ENCODE measurements at places on chromosomes 6 and 20.

DNA sequence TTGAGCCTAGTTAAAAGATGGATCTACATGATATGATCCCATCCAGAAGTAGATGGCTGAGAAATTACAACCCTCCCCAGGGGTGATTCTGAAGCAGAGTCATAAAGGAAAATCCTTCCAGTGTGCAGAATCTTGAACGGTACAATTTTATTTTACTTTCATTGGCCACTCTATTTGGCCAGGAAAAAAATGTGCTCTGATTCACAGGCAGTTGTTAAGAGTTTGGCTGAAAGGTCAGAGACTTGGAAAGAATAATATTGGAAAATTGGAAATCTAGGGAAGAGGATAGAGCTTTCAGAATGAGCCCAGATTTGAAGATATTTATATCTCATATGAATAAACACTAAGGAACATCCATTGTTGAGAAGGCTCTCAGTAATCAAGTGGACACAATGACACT, 1299.3 kb upstream of the GJE1 start:
- DNase-seq, result no peak

GRCh38 chr20:40535816-40536215, 153.2 kb downstream of the MAFB start:
- DNase-seq, result no peak

- no peak for DNase-seq
Measured at GRCh38 chr6:111615916-111616612, 10.4 kb upstream of the TRAF3IP2 start.

DNA sequence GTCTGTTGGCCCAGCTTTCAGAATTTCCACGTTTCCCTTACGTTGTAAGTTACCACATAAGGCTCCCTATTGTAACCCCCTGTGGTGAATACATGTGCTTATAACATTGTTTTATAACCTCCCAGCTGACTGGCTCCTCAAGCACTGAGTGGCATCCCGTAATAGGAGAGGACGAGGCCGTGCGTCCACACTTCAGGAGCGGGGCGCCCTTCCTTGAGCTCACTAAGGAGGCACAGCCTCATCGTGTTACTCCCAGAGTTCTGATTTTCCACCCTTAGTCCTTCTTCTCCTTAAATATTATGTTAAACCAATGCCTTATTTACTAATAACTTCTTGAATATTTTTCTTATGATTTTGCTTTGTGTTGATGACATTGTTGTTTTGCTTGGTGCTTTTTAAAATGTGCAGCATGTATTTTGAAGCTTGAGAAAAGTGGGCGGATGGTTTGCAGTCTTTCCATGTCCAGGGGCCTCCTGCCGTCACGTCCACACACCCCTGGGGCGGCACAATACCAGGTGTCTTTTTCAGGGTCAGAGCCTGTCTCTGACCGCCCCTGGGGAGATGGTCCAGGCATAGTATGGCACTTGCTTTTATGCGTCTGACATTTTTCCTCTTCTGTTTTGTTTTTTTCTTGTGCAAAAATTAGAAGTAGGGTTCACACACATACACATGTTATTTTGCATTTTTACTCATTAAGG, 181.8 kb downstream of the DLL1 start:
- no peak for DNase-seq

DNA sequence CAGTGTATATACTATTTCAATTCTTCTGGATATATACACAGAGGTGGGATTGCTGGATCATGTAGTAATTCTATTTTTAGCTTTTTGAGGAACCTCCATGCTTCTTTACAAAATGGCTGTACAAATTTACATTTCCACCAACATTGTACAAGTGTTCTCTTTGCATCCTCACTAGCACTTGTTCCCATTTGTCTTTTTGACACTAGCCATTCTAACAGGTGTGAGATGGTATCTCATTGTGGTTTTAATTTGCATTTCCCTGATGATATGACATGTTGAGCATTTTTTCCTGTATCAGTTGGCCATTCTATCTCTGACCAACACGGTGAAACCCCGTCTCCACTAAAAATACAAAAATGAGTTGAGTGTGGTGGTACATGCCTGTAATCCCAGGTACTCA, 68.1 kb upstream of the PMEPA1 start:
- no peak for DNase-seq

DNA sequence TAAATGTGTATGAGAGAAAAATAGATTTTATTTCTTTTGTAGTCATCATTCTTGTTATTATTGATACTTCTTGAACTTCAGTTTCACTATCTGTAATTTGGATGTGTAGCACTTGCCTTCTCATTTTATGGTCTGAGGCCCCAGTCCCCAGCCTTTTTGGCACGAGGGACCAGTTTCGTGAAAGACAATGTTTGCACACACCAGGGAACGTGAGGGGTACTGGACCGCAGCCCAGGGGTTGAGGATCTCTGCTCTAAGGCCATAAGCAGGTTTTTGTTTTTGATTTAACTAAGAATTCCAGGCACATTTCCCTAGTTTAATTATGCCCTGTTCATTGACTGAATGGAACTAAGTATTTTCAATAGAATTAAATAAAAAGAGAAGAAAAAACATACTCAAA, 261.5 kb downstream of the BMP2 start:
- no peak for DNase-seq

DNA sequence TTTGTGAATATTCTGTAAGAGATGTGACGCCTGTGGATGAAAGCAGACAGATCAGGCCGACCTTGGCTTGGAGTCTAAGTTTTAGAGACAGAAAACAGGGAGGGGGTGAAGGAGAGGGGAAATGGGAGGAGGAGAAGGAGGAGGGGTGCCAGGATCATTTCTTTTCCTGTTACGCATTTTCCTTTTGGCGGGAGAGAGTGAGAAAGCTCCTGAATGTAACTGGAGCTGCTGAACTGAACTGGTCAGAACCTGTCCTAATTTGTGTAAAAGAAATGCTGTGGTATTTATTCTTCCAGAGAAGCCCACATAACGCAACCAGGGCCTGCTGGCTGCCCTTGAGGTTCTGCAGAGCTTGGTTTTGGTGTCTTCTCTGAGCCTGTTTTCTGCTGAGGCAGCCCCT, 41.9 kb downstream of the UTRN start:
- peak; percentile 36 for DNase-seq

DNA sequence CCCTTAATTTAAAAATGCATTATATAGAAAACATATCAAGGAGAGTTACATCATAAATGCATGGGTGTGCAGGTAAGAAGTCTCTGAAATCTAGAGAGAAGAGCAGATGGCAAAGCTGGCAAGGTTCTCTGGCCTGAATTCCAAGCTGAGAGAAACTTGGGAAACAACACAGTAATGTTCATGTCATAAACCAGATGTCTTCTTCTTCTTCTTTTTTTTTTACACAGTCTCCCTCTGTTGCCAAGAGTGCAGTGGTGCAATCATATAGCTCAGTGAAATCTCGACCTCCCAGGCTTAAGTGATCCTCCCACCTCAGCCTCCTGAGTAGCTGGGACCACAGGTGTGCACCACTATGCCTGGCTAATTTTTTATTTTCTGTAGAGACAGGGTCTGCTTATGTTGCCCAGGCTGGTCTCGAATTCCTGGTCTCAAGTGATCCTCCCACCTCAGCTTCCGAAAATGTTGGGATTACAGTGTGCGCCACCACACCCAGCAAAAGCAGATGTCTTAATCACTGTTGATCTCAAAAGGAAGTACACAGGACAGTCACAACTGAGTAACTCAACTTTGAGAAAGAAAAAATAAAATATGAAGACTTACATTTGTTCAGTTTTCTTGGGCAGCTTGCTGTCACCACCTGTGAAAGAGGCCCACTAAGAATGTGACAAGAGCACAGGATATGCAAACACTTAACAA, 77.3 kb downstream of the DNAAF9 start:
- DNase-seq, result no peak

- DNase-seq, result no peak
Measured at GRCh38 chr6:142544199-142544838, 242.5 kb downstream of the ADGRG6 start.

DNA sequence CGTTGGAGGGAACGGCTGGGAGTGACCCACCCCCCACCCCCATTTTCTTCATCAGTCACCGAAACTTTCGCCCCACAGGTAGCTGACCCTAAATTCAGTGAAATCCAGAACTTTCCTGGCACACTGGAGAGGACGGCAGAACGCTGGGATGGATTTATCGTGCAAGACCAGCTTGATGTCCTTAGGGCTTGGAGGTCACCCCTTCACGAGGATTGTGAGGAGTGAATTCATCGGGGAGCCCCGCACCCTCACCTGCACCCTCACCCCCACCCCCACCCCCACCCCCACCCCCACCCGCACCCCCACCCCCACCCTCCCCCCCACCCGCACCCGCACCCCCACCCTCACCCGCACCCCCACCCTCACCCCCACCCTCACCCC, 13.3 kb upstream of the TCFL5 start:
- no peak for DNase-seq

DNA sequence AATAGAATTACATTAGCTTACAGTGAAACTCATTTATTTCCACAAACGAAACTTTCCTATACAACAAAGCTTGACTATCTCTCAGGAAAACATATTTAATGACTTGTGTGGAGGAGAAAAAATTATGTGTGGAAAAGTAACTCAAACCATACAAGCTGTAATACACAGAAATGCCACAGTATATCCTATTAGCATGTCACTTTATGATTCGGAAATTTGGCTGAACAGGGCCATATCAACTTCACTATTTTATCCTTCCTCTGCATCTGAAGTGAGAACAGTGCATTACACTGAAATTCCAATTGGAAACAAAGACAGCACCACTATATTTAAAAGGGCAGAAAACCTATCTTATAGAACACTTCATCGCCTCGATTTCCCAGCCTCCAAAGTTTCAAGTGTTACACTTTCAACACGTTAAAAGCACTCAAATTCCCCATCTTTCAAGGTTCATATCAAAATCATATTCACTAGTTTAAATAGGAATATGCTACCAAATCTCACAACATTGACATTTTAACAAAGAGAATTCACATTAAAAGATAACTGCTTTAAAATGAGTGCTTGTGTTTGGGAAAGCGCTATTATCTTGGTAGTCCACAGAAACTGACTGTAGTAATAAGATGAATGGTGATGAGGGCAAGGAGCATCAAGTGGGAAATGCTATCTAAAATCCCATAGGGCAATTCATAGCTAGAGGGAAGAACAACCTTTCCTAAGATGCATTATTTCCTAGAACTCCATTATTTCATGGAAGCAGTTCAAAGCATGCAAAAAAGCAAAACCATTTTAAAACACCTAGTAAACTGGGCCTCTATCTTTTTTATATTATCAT, 1.8 kb downstream of the REV3L start:
- no peak for DNase-seq

DNA sequence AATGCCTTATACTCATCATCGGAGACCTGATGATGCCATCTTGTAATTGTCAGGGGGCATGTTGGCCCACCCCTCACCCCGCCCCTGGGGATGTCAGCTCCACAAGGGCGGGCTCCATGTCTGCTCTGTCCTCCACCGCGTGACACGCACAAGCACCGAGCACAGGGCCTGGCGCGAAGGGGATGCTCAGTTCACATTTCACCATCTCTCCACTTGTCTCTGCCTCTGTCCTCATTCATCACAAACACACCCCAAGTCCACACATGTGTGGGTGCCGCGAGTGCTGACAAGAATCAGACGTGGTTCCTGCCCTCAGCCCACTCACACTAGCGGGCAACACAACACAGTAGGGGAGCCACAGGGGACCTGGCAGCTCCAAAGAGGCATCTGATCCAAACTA, 151.2 kb upstream of the PTPN1 start:
- no peak for DNase-seq

DNA sequence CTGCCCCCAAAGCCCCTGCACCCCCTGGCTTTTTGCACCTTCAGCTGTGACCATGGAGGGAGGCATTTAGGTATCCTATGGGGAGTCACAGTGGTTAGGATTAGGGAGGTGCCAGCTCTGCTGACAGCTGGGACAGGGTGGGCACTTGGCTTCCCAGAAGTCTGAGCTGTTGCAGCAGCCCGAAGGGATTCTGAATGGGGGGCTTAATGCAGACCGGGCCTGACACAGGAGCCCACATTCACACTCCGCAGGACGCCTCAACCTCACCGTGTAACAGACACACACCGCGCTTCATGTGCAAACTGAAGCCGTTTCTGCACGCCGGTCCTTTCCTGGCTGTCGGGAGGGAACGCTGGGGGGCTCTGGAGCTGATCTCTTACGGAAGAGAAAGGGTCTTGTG, 1.9 kb downstream of the EBF4 start:
- no peak for DNase-seq

GRCh38 chr6:152984513-152984872, 1.7 kb upstream of the FBXO5 start:
- DNase-seq, result no peak

DNA sequence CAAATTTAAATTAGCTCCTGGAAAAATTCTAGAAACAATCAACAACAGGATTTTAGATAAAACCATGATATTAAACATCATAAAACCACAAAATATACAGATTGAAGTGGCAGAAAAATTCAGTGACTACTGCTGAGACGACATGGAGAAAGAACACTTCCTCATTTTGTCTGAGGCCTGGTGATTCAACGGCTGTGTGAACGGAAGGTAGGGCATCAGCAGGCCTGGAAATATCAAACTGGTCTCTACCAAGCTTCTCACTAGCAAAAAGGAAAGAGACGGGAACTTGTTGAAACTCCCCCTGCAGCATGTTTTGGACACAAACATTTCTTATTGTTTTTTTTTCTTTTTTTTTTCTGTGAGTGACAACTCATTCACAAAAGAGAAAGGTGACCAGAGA, 58.0 kb upstream of the AHI1 start:
- no peak for DNase-seq

Measured in midbrain (tissue), 1 donor.